Right renal cortex interstitium (tissue), 3 donors: ENCODE measurements at places on chromosomes 6 and 20.

- no peak for DNase-seq
These were observed 180.0 kb downstream of the TBXT start for GRCh38 chr6:165987483-165988301.

DNA sequence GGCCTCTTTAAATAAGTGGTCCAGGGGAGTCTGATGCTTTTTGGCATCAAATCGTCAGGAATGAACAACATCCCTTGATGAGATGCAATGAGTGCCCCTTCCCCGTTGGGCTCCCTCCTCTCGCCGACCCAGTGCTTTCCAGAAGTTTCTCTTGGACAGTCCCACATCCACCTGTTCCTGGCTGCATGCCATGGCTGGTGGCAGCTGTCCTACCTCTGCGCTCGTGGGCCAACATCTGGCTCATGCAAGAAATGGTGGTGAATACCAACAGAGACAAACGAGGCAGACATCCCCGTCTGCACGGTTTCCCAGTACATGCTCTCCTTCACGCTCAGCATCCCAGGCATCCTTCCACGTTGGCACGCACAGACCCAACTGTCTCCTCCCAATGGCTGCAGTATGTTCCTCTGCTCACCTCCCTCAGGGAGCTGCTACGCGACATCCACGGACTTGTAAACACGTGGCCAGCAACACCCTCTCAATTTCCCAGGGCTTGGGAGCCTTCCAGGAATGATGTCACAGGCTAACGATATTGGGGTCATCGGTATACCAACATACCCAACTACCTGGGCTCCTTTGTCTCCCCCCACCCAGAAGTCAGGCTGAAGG, 37.5 kb downstream of the PPP1R3G start:
- DNase-seq = no peak

DNA sequence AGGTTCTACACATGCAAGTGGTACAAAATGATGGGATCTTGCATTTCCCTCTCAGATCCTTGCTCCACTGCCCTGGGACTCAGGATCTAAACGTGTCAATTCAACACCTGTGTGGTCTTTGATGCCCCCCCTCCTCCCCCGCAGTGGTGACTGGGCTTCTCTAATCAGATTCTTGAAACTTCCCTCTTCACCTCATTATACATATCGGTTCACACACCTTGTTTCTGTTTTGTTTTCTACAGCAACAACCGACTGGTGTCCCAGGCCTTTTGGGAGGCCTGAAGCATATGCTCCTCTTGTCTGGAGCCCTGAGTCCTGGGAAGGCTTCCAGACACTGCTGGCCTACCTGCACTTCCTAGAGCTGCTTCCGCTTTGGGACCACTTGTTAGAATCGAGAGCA, 20.0 kb downstream of the SAMD3 start:
- no peak for DNase-seq

DNA sequence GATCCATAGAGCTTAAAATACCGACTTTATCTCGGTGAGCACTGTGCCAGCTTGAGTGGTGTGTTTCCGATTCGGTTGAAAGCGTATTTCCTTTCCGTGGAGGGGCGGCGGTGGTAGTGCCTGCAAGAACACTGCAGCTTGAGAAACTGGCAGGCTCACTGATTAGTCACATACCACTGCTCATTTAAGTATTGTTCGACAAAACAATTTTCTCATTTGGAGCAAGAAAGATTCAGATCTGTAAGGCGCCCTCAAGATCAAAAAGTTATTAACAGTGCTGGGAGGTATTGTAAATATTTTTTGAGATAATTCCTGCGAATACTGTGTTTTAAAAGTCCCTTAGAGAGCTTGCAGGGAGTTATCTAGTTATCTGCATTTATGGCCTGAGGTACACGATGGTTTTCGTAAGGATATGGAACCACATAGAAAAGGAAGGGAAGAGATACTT, 1.3 kb downstream of the MAPK14 start:
- DNase-seq = no peak

GRCh38 chr6:28981833-28982475, 23.2 kb downstream of the ZNF311 start:
- DNase-seq = peak; percentile 82
